ENCODE measurements at places on chromosomes 7 and 10. TPM values are rescaled to one million over a fixed set of nuclear protein-coding genes. Genes with fewer than 3 reads are reported as not detected.

Gene MSS51
- total RNA-seq, result 3.1 TPM

Gene CALML5
- total RNA-seq, result not detected

Gene PRLHR
- not detected for total RNA-seq

Gene FAM131B
- 0.54 TPM for total RNA-seq

Gene VWC2
- not detected for total RNA-seq

Gene PDE6C
- not detected for total RNA-seq

Gene SLC39A12
- not detected for total RNA-seq

Gene PODXL
- total RNA-seq, result 0.75 TPM

Gene CLEC5A
- total RNA-seq, result not detected

Gene TMEM229A
- total RNA-seq, result not detected

Gene VAX1
- total RNA-seq, result not detected

Gene ABCC2
- 1.3 TPM for total RNA-seq

Gene WIPF3
- not detected for total RNA-seq

Gene LRMDA
- not detected for total RNA-seq

Gene ZNF735
- total RNA-seq, result not detected

Gene HKDC1
- total RNA-seq, result 0.05 TPM

Gene FANK1
- not detected for total RNA-seq

Gene TFR2
- 15.0 TPM for total RNA-seq

Gene OR6B1
- total RNA-seq, result not detected

Gene WDR86
- total RNA-seq, result not detected

Gene GPR15LG
- total RNA-seq, result not detected

Gene PTPRZ1
- total RNA-seq, result not detected

Gene TMEM254
- 10.8 TPM for total RNA-seq

Gene ATP6V0A4
- total RNA-seq, result not detected

Gene DDC
- not detected for total RNA-seq

Gene GHRHR
- total RNA-seq, result not detected

Gene CALHM2
- 18.6 TPM for total RNA-seq

Gene SORBS1
- total RNA-seq, result 0.73 TPM

Gene SIRT1
- total RNA-seq, result 27.4 TPM

Gene MACC1
- total RNA-seq, result not detected

Gene SMC3
- 77.9 TPM for total RNA-seq

Gene ICA1
- 2.3 TPM for total RNA-seq

Gene HELLS
- total RNA-seq, result 224 TPM

Gene AKR1B1
- total RNA-seq, result 99.7 TPM

Gene CTNNA3
- total RNA-seq, result not detected

Gene CRPPA
- 1.1 TPM for total RNA-seq

Gene CYP3A7
- total RNA-seq, result not detected

Gene ELOVL3
- total RNA-seq, result not detected

Gene IRF5
- total RNA-seq, result 21.2 TPM

Gene C10orf90
- total RNA-seq, result not detected

Gene NEUROG3
- not detected for total RNA-seq

Gene OR2A5
- total RNA-seq, result not detected

Gene DEPP1
- total RNA-seq, result 5.3 TPM

Gene GJD4
- not detected for total RNA-seq

Gene STAG3
- 25.0 TPM for total RNA-seq

Gene PRPS1L1
- not detected for total RNA-seq

Gene IFIT2
- 0.34 TPM for total RNA-seq

Gene LRRD1
- not detected for total RNA-seq

Gene MRM2
- total RNA-seq, result 47.8 TPM
